IMR-90 (cell line): ENCODE measurements at places on chromosomes 2 and 18. TPM values are rescaled to one million over a fixed set of nuclear protein-coding genes. Genes with fewer than 3 reads are reported as not detected.

GRCh38 chr2:138787053-138787666 lies 7.0 kb upstream of the NXPH2 start:
- peaks cover 2% of the 10 kb centered on the region; the same call in 1 of the 2 replicates for H3K27me3 ChIP-seq
- no peak overlapping the region for H3K27ac ChIP-seq
- H3K4me1 ChIP-seq: no peaks in the 10 kb centered on the region
- no peaks in the 10 kb centered on the region for H3K36me3 ChIP-seq
- no peak overlapping the region for H3K4me3 ChIP-seq
- peak; percentile 37 for DNase-seq

- H3K27ac ChIP-seq: no peak overlapping the region
- H3K36me3 ChIP-seq: no peaks in the 10 kb centered on the region
- DNase-seq: peak; percentile 41
- H3K27me3 ChIP-seq: no peaks in the 10 kb centered on the region
- H3K4me1 ChIP-seq: peaks cover 5% of the 10 kb centered on the region; the same call in 1 of the 2 replicates
Observed at GRCh38 chr18:73461780-73462059, 593.9 kb upstream of the NETO1 start.

GRCh38 chr2:168138374-168138773 lies 109.0 kb downstream of the STK39 start:
- H3K4me1 ChIP-seq: peaks cover 3% of the 10 kb centered on the region
- H3K27me3 ChIP-seq: no peaks in the 10 kb centered on the region
- H3K27ac ChIP-seq: no peak overlapping the region
- H3K4me3 ChIP-seq: no peak overlapping the region
- peaks cover 11% of the 10 kb centered on the region for H3K36me3 ChIP-seq
- DNase-seq: no peak

- H3K4me1 ChIP-seq: no peaks in the 10 kb centered on the region
- DNase-seq: no peak
- H3K36me3 ChIP-seq: no peaks in the 10 kb centered on the region
- H3K4me3 ChIP-seq: no peak overlapping the region
- H3K27me3 ChIP-seq: no peaks in the 10 kb centered on the region
- no peak overlapping the region for H3K27ac ChIP-seq
Observed at GRCh38 chr2:185811580-185811979, 73.0 kb downstream of the FSIP2 start.

GRCh38 chr2:65069439-65069824 lies 13.2 kb downstream of the CEP68 start:
- H3K36me3 ChIP-seq: peaks cover 40% of the 10 kb centered on the region
- H3K4me1 ChIP-seq: peaks cover 32% of the 10 kb centered on the region

GRCh38 chr2:168660870-168661862 lies 141.3 kb upstream of the NOSTRIN start:
- DNase-seq: no peak
- no peak overlapping the region for H3K27ac ChIP-seq
- H3K4me3 ChIP-seq: no peak overlapping the region

DNA sequence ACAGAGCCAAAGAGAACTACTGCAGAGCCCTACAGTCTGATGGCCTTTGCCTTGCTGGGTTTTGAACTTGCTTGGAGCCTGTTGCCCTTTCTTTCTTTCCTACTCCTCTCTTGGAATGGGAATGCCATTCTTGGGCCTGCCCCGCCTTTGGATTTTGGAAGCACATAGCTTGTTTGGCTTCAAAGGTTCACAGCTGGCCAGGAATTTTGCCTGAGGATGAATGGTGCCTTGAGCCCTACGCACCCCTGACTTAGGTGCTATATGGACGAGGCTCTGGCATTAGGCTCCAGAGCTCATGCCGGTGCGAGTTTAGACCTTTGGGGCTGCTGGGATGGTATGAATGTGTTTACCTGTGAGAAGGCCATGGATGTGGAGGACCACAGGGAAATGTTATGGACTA lies 663.3 kb upstream of the HS6ST1 start:
- no peaks in the 10 kb centered on the region for H3K4me1 ChIP-seq

DNA sequence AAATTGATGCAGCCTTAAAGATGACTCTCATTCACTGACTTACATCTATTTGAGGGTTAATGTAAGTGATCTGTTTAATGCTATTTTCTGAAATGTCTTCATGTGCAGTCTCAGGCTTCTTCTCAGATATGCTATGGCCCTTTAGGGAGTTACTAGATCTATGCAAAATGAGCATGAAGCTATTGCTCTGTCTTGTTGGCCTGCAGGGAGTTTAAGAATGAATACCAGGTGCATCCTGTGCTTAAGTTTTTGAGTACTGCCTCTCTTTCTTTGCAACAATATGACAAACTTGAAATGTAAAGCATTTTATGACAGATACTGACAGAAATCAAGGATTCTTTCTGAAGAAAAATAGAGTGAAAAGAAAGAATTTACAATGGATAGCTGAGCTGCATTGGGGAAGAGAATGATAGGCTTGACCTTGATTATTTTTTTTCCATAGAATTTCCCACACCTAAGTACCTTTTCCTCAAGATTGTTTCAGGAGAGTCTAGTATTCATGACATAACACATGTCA lies 1058.3 kb upstream of the TMEFF2 start:
- no peak for DNase-seq
- no peak overlapping the region for H3K27ac ChIP-seq
- no peaks in the 10 kb centered on the region for H3K4me1 ChIP-seq
- no peak overlapping the region for H3K4me3 ChIP-seq

- H3K4me1 ChIP-seq: no peaks in the 10 kb centered on the region
- H3K27me3 ChIP-seq: peaks cover 6% of the 10 kb centered on the region
- DNase-seq: no peak
- no peak overlapping the region for H3K4me3 ChIP-seq
Observed at GRCh38 chr18:48121752-48122151, 191.3 kb upstream of the SMAD2 start.

- H3K27ac ChIP-seq: no peak overlapping the region
- no peaks in the 10 kb centered on the region for H3K4me1 ChIP-seq
- H3K36me3 ChIP-seq: no peaks in the 10 kb centered on the region
- H3K4me3 ChIP-seq: no peak overlapping the region
Observed at GRCh38 chr2:79750321-79750720, 237.5 kb downstream of the CTNNA2 start.

DNA sequence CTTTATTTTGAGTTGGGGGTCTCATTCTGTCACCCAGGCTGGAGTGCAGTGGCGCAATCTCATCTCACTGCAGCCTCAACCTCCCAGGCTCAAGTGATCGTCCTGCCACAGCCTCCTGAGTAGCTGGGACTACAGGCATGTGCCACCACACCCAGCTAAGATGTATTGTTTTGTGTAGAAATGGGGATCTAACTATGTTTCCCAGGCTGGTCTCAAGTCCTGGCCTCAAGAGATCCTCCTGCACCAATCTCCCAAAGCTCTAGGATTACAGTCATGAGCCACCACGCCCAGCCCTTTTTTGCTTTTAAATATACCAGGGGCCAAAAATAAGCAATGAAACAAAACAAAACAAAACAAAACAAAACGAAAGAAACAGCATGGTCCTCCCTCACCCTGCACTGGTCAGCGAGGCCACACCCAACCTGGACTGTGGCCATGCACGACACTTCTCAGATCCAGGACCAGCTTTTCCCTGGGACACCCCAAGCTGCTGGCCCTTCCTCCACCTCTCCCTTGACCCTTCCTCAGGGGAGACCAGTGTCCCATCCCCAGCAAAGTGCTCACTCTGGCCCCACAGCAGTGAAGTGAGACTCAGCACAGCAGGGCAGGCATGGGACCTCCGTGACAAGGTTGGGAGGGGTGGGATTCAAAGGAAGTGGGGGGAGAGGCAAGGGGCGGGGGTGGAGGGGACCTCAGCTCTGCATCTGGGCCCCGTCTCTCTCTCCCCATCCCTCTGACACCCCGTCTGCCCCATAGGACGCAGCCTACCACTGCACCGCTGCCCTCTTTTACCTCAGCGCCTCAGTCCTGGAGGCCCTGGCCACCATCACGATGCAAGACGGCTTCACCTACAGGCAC lies 23.5 kb downstream of the MAL start:
- no peak for DNase-seq
- H3K36me3 ChIP-seq: no peaks in the 10 kb centered on the region

- no peaks in the 10 kb centered on the region for H3K27me3 ChIP-seq
- no peak overlapping the region for H3K27ac ChIP-seq
- peaks cover 6% of the 10 kb centered on the region for H3K4me1 ChIP-seq
- no peaks in the 10 kb centered on the region for H3K36me3 ChIP-seq
- no peak overlapping the region for H3K4me3 ChIP-seq
- peak; percentile 74 for DNase-seq
Observed at GRCh38 chr18:32315881-32316280, 126.0 kb downstream of the MEP1B start.

DNA sequence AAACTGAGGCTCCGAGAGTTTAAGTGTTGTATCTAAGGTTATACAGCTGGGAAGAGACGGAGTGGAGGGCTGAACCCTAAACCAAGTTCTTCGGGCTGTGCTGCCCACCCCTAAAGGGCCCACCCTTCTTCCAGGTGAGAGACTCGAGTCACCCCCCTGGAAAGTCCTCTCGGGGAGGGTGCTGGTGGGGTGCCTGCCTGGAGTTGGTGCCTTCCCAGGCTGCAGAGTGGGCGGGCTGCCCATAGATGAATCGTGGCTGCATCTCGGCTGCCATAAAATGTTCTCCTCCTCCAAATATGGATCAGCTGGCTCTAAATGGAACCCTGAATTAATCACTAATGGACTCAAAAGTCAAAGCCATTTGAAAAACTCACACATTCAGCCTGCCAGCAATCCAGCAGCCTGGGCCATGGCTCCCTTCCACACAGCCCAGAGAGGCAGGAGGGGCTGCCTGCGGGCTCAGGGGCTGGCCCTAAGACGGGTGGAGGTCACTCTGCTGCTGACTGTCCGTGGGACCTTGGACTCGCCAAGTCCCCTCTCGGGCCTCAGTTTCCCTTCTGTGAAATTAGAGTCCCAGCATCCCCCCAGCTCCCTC lies 7.7 kb downstream of the CIB4 start:
- peaks cover 53% of the 10 kb centered on the region for H3K27me3 ChIP-seq
- no peaks in the 10 kb centered on the region for H3K36me3 ChIP-seq
- DNase-seq: no peak
- H3K4me1 ChIP-seq: no peaks in the 10 kb centered on the region
- H3K4me3 ChIP-seq: no peak overlapping the region

GRCh38 chr2:140295767-140296166 lies 1515.6 kb upstream of the NXPH2 start:
- H3K36me3 ChIP-seq: no peaks in the 10 kb centered on the region
- H3K4me3 ChIP-seq: no peak overlapping the region
- no peaks in the 10 kb centered on the region for H3K27me3 ChIP-seq
- H3K4me1 ChIP-seq: no peaks in the 10 kb centered on the region
- DNase-seq: no peak
- no peak overlapping the region for H3K27ac ChIP-seq

GRCh38 chr2:156156580-156156979 lies 175.9 kb downstream of the NR4A2 start:
- DNase-seq: no peak
- H3K4me3 ChIP-seq: no peak overlapping the region
- H3K27ac ChIP-seq: no peak overlapping the region
- H3K27me3 ChIP-seq: no peaks in the 10 kb centered on the region
- no peaks in the 10 kb centered on the region for H3K36me3 ChIP-seq
- H3K4me1 ChIP-seq: no peaks in the 10 kb centered on the region

DNA sequence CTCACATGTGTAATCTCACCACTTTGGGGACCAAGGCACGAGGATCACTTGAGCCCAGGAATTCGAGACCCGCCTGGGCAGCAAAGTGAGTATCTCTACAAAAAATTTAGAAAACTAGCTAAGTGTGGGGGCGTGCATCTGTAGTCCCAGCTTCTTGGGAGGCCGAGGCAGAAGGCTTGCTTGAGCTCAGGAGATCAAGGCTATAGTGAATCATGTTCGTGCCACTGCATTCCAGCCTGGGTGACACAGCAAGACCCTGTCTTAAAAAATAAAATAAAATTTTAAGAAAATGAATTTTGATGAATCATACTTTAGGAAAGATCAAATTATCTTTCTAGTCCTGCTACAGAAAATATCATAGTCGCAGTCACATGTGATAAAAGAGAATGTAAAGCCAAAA lies 46.9 kb downstream of the CABYR start:
- peak; percentile 78 for DNase-seq
- H3K4me1 ChIP-seq: peaks cover 3% of the 10 kb centered on the region; the same call in 1 of the 2 replicates
- H3K4me3 ChIP-seq: no peak overlapping the region

DNA sequence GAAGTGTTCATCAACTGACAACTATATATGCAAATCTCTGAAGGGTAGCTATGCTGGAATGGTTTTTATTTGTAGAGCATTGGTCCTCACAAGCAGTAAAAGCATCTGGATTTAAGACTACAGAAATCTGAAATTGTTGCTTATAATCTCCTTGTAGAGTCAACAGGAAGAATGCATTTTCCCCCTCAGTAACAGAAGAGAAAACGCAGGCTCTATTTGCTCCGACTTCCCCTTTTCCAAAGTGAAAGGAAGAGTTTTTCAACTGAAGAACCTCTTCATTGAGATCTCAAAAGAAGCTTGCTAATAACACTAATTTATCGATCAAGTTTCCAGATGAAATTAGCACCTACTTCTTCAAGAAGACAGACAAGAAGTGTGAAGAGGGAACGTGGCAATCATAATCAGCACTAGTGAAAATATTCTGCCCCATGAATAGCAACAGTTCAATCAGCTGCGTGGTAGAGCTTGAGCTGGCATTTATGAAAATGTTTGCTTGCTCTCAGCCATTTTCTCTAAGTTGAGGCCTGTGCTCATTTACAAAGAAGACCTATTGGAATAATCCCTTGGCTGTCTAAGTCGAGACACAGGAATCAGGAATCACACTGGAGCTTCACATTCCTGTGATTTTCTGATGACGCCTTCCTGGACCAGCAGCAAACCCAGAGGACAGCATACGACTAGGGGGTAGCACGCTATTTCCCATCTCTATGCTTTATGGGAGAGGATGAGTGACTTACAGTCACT lies 43.7 kb downstream of the TGIF1 start:
- H3K27ac ChIP-seq: no peak overlapping the region
- no peaks in the 10 kb centered on the region for H3K36me3 ChIP-seq

NT5C1B gene
- total RNA-seq: not detected in 2 replicates

RAB6C gene
- total RNA-seq: under 0.01 TPM in 1 of 2 replicates, not detected in the other

NETO1 gene
- total RNA-seq: 0.28 and 0.36 TPM in 2 replicates
